ENCODE measurements at places on chromosomes 3 and 15. TPM values are rescaled to one million over a fixed set of nuclear protein-coding genes. Genes with fewer than 3 reads are reported as not detected.

ADAMTS7 gene
- total RNA-seq = 4.4 TPM

ULK3 gene
- total RNA-seq = 46.7 TPM

- no peaks in the 10 kb centered on the region for H3K4me1 ChIP-seq
- H3K27ac ChIP-seq = no peak overlapping the region
- H3K36me3 ChIP-seq = no peaks in the 10 kb centered on the region
- no peak overlapping the region for H3K4me3 ChIP-seq
- no peak for ATAC-seq
- H3K27me3 ChIP-seq = no peaks in the 10 kb centered on the region
These were observed 131.6 kb upstream of the MITF start for GRCh38 chr3:69607466-69608305.

DNA sequence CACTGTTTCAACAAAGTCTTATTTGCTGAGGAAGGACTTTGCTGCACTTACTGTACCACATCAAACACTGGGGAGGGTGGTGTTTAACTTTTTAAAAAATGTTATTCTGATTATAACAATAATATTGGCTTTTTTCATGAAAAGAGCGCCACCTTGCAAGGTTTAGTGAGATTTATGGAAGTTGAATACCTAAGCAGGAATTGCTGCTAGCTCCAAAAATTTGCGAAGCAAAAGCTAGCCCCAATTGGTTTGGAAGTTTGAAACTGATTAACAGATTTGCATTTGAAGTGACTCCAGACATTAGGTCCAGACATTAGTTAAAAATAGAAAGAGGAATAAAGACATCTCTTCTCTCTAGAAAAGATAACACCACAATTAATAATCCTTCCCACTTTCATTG lies 6.7 kb downstream of the ZIC1 start:
- ATAC-seq = no peak
- H3K36me3 ChIP-seq = peaks cover 17% of the 10 kb centered on the region
- no peaks in the 10 kb centered on the region for H3K4me1 ChIP-seq

DNA sequence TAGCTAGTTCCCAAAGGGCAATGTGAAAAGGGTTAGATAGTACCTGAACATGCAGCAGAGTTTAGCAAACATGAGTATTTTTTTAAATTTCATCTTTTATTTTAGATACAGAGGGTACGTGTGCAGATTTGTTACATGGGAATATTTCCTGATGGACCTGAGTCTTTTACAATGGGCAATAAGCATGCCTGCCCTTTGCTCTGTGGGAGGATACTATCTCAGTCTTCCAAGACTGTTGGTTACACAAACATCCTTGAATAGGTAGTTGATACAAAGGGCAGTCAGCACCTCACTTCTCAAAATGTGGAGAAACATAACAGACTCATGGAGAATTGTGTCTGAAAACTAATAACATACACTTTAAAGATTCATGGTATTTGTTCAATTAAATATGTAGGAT lies 103.3 kb downstream of the GOLIM4 start:
- no peaks in the 10 kb centered on the region for H3K4me1 ChIP-seq
- no peak overlapping the region for H3K27ac ChIP-seq
- no peak for ATAC-seq
- H3K27me3 ChIP-seq = peaks cover 3% of the 10 kb centered on the region

GRCh38 chr3:41024031-41024836 lies 175.1 kb upstream of the CTNNB1 start:
- H3K4me3 ChIP-seq = no peak overlapping the region
- no peaks in the 10 kb centered on the region for H3K4me1 ChIP-seq
- no peaks in the 10 kb centered on the region for H3K36me3 ChIP-seq
- no peak for ATAC-seq

ADGRG7 gene
- not detected for total RNA-seq

- H3K4me1 ChIP-seq = no peaks in the 10 kb centered on the region
- peaks cover 4% of the 10 kb centered on the region for H3K27me3 ChIP-seq
- no peak for ATAC-seq
- no peak overlapping the region for H3K4me3 ChIP-seq
These were observed 103.9 kb upstream of the ALDH1A3 start for GRCh38 chr15:100775581-100776185.

DNA sequence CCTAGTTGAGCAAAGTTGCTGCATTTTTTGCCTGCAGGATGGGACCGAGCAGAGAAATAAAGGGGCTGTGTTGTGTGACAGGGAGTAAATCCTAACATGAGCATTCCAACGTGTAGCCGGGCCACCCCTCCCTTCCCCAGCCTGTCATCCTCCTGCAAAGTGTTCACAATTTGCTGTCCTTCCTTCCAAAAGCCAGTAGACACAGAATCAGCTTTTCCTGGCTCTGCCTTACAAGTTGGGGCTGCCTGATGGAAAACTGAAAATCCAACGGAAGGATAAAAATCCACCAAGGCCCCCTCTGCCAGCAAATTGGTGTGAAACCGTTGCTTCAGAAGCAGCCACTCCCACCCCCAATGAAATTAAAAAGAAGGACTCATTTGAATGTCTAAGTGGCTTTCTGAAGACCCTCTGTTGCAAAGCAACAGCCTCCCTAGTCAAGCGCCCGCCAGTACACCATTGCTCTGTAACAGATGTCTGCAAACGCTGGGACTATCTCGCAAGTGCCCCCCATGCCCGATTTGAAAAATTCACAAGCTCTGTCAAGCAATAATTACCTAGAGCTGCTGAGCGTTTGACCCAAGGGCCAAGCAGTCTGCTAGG lies 665 bp downstream of the FRMD4B start:
- ATAC-seq = no peak
- peaks cover 43% of the 10 kb centered on the region for H3K27me3 ChIP-seq
- H3K4me1 ChIP-seq = no peaks in the 10 kb centered on the region
- H3K4me3 ChIP-seq = peak overlapping the region; percentile 18
- no peaks in the 10 kb centered on the region for H3K36me3 ChIP-seq

DNA sequence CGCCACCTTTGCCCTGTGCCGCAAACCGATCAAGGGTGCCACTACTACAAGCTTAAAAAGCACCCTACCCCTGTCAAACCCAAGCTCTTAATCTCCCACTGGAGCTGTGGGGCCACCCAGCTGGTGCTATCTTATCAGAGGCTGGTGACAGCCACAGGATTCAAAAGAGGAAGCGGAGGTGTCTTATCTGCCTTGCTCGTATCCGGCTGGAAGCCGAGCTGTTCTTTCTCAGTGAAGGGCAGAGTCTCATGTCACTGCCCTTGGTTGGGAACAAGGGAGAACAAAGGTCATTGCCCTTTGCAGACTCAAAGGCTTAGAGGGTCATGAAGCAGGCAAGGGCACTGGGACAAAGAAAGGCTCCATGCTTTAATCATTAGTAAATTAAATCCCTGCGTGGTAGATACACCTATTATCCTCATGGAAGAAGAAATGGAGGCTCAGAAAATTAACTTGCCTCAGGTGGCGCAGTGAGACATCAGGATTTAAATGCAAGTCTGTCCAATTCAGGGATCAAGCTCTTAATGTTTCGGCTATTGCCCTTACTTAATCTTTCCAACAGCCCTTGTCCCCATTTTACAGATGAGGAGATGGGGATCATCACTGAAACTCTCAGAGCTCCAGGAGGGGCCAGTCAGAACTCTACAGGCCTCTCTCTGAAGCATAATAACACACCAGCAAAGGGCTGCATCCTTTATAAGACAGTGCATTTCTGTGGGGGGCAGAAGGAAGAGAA lies 360.0 kb upstream of the PROK2 start:
- H3K4me1 ChIP-seq = no peaks in the 10 kb centered on the region
- no peaks in the 10 kb centered on the region for H3K36me3 ChIP-seq
- no peak overlapping the region for H3K4me3 ChIP-seq

GRCh38 chr3:48662753-48663488 lies at the start of gene CELSR3:
Gene CELSR3, minus strand, starts transcription at chr3:48662886. Its CDS starts 252 bp downstream, at chr3:48662634.
- peaks cover 31% of the 10 kb centered on the region for H3K36me3 ChIP-seq
- peaks cover 8% of the 10 kb centered on the region for H3K27me3 ChIP-seq
- ATAC-seq = peak; percentile 28
- H3K4me1 ChIP-seq = peaks cover 19% of the 10 kb centered on the region

DNA sequence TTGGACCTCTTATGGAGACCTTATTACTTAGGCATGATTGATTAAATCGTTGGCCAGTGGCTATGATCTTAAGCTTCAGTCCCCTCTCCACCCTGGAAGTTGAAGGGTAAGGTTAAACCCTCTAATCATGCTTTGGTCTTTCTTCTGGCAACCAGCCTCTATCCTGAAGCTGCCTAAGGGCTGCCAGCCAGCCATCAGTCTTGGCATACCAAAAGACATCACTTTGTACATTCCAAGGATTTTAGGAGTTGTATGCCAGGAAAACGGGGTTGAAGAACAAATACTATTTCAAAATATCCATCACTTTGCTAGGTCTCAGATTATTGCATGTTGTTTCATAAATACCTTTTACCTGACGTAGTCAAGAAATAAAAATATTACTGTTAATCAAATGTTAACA lies 28.9 kb downstream of the UBE2E2 start:
- H3K27me3 ChIP-seq = peaks cover 3% of the 10 kb centered on the region
- no peak overlapping the region for H3K4me3 ChIP-seq
- no peaks in the 10 kb centered on the region for H3K4me1 ChIP-seq
- no peak overlapping the region for H3K27ac ChIP-seq

GOLGA6D gene
- total RNA-seq = not detected

GPR176 gene
- total RNA-seq = 0.24 TPM

DNA sequence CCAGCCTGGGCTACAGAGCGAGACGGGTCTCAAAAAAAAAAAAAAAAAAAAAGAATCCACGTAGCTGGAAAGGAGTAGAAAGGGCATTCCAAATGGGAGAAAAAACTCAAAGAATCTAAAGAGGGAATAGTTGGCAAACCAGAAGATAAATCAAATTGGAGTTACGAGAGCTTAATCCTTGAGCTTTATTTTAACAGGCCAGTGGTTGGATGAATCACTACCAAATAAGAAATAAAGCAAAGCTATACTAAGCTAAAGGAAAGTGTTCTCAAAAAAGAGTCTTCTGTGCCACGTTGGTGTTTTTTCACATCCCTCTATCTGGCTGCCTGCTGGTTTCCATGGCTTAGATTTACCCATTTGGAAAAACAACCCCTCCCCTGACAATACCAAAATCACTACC lies 14.0 kb downstream of the VGLL4 start:
- H3K36me3 ChIP-seq = peaks cover 7% of the 10 kb centered on the region
- no peak overlapping the region for H3K4me3 ChIP-seq
- peaks cover 54% of the 10 kb centered on the region for H3K4me1 ChIP-seq
- H3K27me3 ChIP-seq = no peaks in the 10 kb centered on the region

- no peaks in the 10 kb centered on the region for H3K4me1 ChIP-seq
- H3K27me3 ChIP-seq = no peaks in the 10 kb centered on the region
- H3K36me3 ChIP-seq = no peaks in the 10 kb centered on the region
- H3K4me3 ChIP-seq = no peak overlapping the region
These were observed 31.4 kb downstream of the CA12 start for GRCh38 chr15:63350178-63350621.

DNA sequence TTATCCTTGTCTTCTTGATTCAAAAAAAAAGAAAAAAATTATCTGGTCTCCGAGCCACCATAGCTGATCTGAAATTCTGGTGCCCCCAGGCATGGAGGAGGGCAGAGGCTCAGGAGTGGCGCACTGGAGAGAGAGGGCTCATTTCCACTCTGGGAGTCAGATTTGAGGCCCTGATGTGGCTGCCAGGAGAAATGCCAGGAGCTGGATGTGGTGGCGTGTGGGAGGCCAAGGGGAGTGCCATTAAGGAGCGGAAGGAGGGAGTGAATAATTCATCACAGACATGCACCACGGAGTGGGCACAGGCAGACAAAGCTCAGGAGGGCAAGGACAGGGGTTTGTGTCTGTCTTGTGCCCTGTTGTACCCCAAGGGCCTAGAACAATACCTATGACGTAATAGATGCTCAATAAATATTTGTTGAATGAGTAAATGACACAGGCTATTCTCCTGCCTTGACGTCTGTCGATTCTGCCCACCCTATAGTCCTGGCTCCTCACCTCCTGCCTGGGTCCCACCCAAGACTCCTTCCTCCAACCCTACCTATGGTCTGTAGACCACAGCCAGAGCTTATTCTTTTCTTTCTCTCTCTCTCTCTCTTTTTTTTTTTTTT lies 12.0 kb upstream of the GRIP2 start:
- ATAC-seq = no peak
- H3K27ac ChIP-seq = no peak overlapping the region
- no peaks in the 10 kb centered on the region for H3K36me3 ChIP-seq
- H3K4me3 ChIP-seq = no peak overlapping the region
- H3K4me1 ChIP-seq = no peaks in the 10 kb centered on the region
- peaks cover 48% of the 10 kb centered on the region for H3K27me3 ChIP-seq

DNA sequence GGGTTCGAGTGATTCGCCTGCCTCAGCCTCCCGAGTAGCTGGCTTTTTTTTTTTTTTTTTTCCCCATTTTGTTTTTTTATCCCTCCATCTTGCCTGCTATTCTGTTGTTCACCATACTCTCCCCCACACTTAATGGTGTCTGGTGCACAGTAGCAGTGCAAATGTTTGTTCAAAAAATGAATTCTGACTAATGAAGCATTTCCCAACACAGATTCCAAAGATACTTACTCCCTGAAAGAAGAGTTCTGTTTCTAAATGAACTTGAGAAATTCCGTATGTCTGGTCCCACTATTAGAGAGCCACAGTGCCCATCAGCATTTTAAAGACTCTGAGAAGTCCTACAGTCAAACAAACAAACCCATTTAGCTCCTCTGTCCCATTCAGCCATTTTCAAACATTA lies 9.5 kb downstream of the EDEM1 start:
- H3K4me3 ChIP-seq = peak overlapping the region; percentile 80
- no peaks in the 10 kb centered on the region for H3K27me3 ChIP-seq
- peaks cover 69% of the 10 kb centered on the region for H3K4me1 ChIP-seq
- peak overlapping the region; percentile 92 for H3K27ac ChIP-seq
- H3K36me3 ChIP-seq = peaks cover 97% of the 10 kb centered on the region

LCTL gene
- not detected for total RNA-seq

DNA sequence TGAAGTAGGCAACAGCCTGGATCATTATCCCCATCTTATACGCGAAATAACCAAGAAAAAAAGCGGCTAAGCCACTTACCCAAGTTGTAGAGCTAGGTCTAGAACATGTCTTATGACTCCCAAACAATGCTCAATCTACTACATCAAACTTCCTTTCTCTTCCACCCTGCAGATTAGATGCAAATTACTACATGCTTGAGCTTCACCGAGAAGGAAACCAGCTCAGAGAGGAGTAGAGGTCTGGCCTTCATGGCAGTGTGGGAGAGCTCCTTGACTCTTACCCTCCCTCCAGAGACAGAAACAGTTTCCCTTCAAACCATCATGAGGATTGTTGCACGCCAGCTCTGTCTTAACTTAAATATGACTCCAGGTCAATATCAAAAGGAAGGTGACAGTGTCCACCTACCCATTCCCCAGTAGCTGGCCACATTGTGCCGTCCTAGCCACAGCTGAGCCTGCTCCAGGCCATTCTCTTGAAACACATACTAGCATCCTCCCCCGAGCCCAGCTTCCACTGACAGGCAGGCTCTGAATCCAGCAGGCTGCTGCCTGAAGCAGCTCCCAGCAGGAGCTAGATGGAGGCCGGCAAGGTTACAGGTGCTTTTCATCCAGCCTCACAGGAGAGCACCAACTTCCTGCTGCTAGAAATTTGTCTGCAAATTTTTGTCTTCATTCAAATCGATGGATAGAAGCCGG lies 56.8 kb downstream of the CPN2 start:
- ATAC-seq = no peak
- H3K27ac ChIP-seq = no peak overlapping the region
- H3K27me3 ChIP-seq = peaks cover 3% of the 10 kb centered on the region
- H3K4me3 ChIP-seq = no peak overlapping the region

Data from activated T-helper 17 cell treated with anti-CD3 and anti-CD28 coated beads, Interleukin-2, amount 50 U/mL, for 72 hours (primary cell).